ENCODE measurements at places on chromosomes 7 and 10.

GRCh38 chr10:78664929-78665553, 403.7 kb upstream of the ZMIZ1 start:
- no peak for DNase-seq

GRCh38 chr7:99910976-99911375, 8.4 kb downstream of the TRIM4 start:
- DNase-seq = no peak

DNA sequence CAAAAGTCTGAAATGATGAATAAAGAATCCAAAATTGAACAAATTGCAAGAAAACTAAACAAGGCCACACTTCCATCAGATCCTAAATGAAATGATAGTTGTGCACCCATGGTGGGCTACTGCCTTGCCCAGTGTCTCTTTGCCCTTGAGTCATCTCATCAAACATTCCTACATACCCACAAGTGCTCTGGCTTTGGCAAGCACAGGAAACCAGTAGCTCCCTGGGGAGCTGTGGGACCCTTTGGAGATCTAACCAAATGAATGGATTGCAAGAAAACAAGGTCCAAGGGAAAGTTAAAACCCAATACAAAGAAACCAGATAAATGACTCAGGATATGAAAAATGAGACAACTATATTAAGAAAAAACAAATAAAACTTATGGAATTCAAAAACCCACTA, 129.8 kb upstream of the TMEM229A start:
- DNase-seq = peak; percentile 20

DNA sequence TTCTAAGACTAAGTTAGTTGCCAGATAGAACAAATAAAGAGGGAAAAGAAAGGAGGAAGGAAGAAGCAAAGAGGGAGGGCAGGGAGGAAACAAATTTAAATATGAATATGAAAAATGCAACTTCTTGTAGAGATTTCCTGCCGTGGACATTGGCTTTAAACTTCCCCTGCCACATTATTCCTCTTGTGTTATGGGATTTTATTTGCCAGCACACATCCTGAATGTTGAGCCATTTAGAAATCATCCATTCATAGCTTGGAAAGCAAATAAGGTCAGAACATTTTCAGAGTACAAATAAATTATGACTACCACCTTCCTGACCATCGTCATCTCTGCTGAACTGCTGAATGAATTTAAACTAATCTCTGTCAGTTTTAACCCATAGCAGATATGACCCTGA, 911.9 kb upstream of the LRRN3 start:
- DNase-seq = no peak

DNA sequence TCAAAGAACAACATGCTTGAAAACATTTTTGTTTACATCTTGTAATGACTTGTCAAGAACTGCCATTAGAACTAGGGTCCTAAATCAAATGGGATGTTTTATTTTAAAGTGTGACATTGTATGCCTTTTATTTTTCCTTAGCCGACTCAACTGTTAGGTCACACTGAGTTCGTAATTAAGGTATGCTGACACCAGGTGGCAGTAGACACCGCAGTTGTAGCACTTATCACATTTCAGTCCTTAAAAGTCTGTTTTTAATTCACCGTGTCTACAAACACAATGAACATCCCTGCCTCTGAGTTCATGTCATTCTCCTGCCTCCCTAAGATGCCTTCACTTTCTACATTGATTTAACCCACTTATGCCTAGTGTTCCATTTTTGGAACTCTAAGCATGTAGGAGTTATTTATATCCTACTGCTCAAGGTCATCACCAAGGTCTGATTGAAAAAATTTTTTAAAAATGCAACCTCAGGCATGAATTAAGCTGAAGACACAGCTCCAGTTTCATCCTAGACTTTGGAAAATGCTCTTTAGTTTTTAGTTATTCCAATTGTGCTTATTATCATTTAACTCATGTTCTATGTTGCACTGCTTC, 186.1 kb downstream of the BMPER start:
- peak; percentile 61 for DNase-seq

- peak; percentile 3 for DNase-seq
Measured at GRCh38 chr10:102951316-102951715, 33.2 kb downstream of the CNNM2 start.

GRCh38 chr7:151890355-151891004, 13.6 kb upstream of the PRKAG2 start:
- DNase-seq = no peak

- no peak for DNase-seq
Measured at GRCh38 chr7:45187946-45188411, 30.4 kb downstream of the RAMP3 start.

GRCh38 chr7:79598351-79598750, 144.9 kb upstream of the MAGI2 start:
- DNase-seq = no peak

DNA sequence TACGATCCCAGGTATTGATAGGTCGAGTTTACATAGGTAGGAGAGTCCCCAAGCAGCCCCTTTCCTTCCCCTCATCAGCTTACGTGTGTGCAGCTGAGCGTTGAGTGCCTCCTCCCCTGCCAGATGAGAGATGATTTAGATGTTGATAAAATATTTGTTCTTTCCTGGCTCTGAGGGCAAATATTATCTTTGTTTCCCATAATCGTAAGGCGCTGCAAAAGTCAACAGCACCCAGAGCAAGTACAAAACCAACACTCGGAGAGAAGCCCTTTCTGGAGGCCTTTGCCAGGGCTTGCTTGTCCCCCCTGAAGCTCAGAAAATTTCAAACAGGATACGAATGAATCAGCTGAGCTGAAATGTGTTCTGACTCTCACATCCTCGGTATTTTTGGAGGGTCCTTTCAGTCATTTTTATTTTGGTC, 683.2 kb downstream of the LRMDA start:
- peak; percentile 36 for DNase-seq

DNA sequence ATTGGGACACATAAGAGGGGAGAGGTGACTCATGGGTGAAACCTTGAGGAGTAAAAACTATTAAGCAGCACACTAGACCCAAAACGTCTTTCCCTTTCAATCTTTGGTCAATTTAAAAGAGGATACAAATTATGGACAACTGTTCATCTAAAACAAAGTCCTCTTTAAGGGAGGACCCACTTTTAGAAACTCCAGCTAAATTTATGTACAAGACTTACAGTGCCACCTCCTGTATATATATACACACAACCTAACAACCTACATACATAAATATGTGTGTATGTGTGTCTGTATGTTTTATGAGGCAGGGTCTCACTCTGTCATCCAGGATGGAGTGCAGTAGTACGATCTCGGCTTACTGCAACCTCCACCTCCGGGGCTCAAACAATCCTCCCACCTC, 18.1 kb upstream of the ZC3HAV1 start:
- no peak for DNase-seq

- peak; percentile 80 for DNase-seq
Measured at GRCh38 chr7:132618956-132619305, 42.7 kb upstream of the PLXNA4 start.

- no peak for DNase-seq
Measured at GRCh38 chr7:107332488-107333269, 137.2 kb upstream of the GPR22 start.

GRCh38 chr10:6926971-6927370, 346.9 kb upstream of the PRKCQ start:
- DNase-seq = no peak

DNA sequence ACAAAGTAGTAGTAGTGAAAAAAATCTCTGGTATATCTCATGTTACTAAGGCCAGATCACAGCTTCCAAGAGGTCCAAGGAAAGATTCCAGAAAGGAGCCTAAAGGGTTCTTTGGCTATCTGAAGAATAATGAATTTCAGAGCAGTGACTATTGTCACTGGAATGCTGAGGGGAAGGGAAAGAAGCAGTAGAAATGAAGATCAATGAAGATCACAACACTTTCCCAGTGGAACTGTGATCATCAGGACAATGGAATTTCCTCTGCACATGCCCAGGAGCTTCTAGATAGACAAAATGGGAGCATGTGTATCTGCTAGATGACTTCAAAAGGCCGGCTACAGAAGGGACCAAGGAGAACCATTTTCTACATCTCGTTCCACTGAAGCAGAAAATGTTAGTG, 219.5 kb upstream of the PHYHIPL start:
- DNase-seq = peak; percentile 82

DNA sequence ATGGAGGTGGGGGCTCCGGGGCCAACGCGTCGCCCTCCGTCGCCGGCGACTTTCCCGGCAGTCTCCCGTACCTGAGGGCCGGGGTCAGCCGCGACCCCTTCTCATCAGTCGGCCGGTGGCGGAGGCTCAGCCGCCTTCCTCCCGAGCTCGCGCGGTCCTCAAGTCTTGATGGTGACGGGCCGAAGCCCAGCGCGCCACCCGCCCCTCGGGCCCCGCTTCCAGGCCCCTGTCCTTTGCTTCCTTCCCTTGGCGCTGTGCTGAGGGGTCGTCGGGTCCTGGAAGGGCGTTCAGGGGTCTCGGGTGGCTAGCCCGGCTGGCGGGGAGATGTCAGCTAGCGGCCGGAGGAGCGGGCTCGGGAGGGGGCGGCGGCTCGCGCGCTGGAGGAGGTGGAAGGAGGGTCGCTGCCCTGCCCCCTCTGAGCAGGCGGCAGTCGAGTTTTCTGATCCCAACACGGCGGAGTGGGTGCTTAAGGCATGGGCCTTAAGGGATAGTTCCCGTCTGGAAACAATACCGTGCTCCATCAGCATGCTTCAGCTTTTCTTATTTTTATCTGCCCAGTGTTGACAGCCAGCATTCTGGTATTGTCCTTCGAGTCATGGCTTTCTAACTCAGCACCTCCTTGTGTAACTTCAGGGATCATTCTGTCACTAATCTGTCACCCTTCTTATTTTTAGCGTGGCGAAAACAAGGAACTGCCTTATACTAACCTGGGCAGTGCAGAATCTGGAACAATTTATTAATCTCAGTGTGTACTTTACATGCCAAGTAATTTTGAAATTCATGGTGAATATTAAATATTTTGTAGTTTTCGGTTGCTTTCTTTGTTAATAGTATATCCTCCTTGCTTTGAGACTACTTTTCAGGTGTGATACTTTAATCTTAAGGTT, 748 bp downstream of the PHTF2 start:
- DNase-seq = peak; percentile 30

DNA sequence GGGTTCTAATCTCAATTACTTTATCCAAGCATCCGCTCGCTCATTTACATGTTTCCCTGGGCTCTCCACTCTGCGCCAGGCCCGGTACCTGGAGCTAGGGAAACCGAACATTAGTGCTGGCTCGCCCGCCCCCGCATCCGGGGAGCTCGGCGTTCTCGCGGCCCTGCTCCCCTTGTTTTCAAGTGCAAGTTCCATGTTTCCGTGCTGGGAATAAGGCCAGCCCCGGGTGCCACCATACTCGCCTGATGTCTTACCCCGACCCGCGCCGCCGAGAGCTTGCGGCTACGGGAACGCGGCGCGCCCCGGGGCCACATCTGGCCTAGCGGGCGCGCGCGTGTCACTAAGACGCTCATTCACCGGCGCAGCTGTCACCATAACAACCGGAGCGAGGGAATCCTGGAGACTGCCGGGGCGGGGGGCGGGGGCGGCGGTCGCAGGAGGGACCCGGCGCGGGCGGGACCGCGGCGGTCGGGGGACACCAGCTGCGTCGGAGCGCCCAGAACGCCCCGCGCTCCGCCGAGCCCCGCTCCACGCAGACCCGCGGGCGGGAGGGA, at the start of gene NEURL1:
TSS of gene NEURL1 (plus strand) at position 344 of the 554 bp plus-strand sequence. CDS start 683 bp downstream, outside the sequence.
- DNase-seq = no peak

- no peak for DNase-seq
Measured at GRCh38 chr10:34743814-34744213, 71.3 kb downstream of the PARD3 start.

DNA sequence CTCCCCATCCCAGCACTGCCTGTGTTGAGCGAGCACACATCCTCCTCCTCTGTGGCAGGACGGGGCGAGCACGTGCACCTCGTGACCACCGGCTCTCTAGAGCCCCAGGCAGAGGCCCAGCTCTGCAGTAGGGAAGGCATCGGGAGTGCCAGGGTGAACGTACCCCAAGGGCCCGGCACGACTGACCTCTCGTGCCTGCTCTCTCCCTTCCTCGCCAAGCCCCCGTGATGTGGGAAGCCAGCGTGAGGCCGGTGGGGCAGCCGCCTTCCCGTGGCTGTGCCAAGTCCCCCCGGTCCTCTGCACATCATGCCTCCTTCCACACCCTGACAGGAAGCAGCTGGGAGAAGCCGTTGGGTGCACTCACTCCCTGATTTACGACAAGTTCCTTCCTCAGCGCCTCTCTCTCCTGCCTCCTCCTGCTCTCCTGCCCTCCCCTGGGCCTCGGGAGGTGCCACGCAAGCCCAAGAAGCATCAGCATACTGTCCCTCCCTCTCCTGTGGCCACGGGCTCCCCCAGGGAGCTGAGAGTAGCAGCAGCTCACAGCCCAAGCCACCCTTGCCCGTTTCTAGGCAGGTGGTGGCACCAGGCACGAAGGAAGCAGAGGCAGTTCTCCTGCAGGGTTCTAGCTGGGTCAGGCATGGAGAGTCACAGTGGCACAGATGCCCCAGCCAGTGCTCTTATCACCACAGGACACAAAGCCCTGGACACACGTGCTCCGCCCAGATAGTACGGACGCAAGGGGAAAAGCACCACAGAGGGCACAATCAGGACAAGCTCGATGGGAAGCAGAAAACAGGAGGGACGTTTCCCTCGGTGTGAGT, 47.0 kb downstream of the AMZ1 start:
- peak; percentile 31 for DNase-seq

DNA sequence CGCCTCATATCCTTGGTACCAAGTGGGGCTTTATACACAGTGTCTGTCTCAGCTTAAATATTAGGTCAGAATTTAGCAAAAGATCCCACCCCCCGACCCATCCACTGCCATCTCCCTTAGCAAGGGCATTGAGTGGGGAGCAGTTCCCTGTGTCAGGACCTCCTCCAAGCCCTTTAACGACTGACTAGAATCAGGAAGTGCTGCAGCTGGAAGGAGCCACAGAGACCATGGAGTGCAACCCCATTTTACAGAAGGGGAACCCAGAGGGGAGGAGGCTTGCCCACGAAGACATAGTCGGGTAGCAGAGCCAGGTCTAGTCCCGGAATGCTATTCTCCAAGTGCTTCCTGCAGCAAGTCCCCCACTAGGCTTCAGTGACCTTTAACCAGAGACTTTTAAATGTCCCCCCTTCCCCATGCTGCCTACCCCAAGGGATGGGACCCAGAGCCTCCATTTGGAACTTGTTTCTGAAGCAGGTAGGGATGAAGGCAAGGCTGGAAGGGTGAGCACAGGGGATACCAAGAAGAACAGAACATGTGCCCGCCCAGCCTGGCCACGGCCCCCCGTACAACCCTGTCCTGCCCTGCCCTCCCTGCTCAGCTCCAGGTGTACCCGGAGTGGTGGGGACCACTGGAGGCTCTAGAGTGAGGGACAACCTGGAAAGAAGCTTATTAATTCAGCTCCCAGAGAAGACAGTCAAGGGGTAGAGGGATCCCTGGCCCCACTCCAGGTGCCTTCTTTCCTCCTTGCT, 41.3 kb downstream of the C10orf105 start:
- no peak for DNase-seq

Measured in fibroblast of skin of right quadriceps (primary cell).